Mesothelial cell of epicardium (in vitro differentiated cells): ENCODE measurements at places on chromosomes 7 and 10.

GRCh38 chr7:1049006-1049741 lies 4.8 kb downstream of the GPR146 start:
- H3K4me3 ChIP-seq, result no peak overlapping the region
- H3K27me3 ChIP-seq, result no peaks in the 10 kb centered on the region
- H3K4me1 ChIP-seq, result peaks cover 17% of the 10 kb centered on the region

GRCh38 chr7:157547102-157547501 lies 210.3 kb downstream of the DNAJB6 start:
- no peaks in the 10 kb centered on the region for H3K4me1 ChIP-seq
- H3K36me3 ChIP-seq, result no peaks in the 10 kb centered on the region
- H3K27ac ChIP-seq, result no peak overlapping the region
- no peak for DNase-seq
- peaks cover 15% of the 10 kb centered on the region for H3K27me3 ChIP-seq

GRCh38 chr10:120205368-120206018 lies 251.5 kb upstream of the PLPP4 start:
- no peak for DNase-seq
- H3K27me3 ChIP-seq, result peaks cover 7% of the 10 kb centered on the region
- no peaks in the 10 kb centered on the region for H3K4me1 ChIP-seq
- no peak overlapping the region for H3K4me3 ChIP-seq
- H3K36me3 ChIP-seq, result no peaks in the 10 kb centered on the region
- H3K27ac ChIP-seq, result no peak overlapping the region

GRCh38 chr7:77797734-77798393 lies 370 bp downstream of the TMEM60 start:
- peaks cover 10% of the 10 kb centered on the region for H3K36me3 ChIP-seq
- peak overlapping the region; percentile 96 for H3K27ac ChIP-seq
- peaks cover 34% of the 10 kb centered on the region for H3K4me1 ChIP-seq
- peak overlapping the region; percentile 95 for H3K4me3 ChIP-seq

GRCh38 chr10:114916653-114917052 lies 21.3 kb upstream of the TRUB1 start:
- H3K36me3 ChIP-seq, result no peaks in the 10 kb centered on the region
- no peak overlapping the region for H3K4me3 ChIP-seq
- peaks cover 44% of the 10 kb centered on the region for H3K4me1 ChIP-seq
- no peaks in the 10 kb centered on the region for H3K27me3 ChIP-seq
- H3K27ac ChIP-seq, result no peak overlapping the region

- no peak for DNase-seq
- H3K4me1 ChIP-seq, result peaks cover 24% of the 10 kb centered on the region
- H3K4me3 ChIP-seq, result no peak overlapping the region
- H3K27me3 ChIP-seq, result no peaks in the 10 kb centered on the region
- H3K36me3 ChIP-seq, result no peaks in the 10 kb centered on the region
Observed at GRCh38 chr7:22729180-22729825, 2.3 kb downstream of the IL6 start.

GRCh38 chr10:57917019-57917418 lies 350.7 kb downstream of the IPMK start:
- DNase-seq, result no peak
- no peaks in the 10 kb centered on the region for H3K27me3 ChIP-seq
- peaks cover 10% of the 10 kb centered on the region for H3K4me1 ChIP-seq
- H3K4me3 ChIP-seq, result no peak overlapping the region
- no peak overlapping the region for H3K27ac ChIP-seq

GRCh38 chr10:55220975-55221374 lies 419.9 kb upstream of the PCDH15 start:
- no peak overlapping the region for H3K27ac ChIP-seq
- H3K4me1 ChIP-seq, result peaks cover 6% of the 10 kb centered on the region
- no peaks in the 10 kb centered on the region for H3K27me3 ChIP-seq
- H3K4me3 ChIP-seq, result no peak overlapping the region
- DNase-seq, result no peak

DNA sequence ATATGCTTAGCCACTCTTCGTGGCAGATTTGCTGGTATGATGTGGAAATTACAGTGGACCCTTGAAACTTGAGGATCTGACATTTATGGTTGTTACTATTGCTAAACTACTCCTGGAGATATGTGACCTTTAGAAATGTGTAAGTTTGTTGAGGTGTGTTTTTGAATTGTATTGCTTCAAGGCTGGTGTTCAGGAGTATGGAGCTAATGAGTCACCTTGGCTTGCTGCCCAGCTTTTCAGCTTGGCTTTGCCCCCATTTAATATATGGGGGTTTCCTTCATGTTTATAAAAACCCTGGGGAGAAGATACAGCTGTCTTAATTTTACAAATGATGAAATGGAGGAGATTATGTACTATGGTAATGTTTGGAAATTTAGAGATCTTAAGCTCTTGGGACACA lies 11.6 kb downstream of the HBP1 start:
- H3K27ac ChIP-seq, result peak overlapping the region; percentile 81
- H3K4me3 ChIP-seq, result no peak overlapping the region
- H3K4me1 ChIP-seq, result peaks cover 17% of the 10 kb centered on the region
- H3K36me3 ChIP-seq, result peaks cover 24% of the 10 kb centered on the region
- H3K27me3 ChIP-seq, result no peaks in the 10 kb centered on the region
